ENCODE measurements at places on chromosomes 16 and 17. TPM values are rescaled to one million over a fixed set of nuclear protein-coding genes. Genes with fewer than 3 reads are reported as not detected.

DNA sequence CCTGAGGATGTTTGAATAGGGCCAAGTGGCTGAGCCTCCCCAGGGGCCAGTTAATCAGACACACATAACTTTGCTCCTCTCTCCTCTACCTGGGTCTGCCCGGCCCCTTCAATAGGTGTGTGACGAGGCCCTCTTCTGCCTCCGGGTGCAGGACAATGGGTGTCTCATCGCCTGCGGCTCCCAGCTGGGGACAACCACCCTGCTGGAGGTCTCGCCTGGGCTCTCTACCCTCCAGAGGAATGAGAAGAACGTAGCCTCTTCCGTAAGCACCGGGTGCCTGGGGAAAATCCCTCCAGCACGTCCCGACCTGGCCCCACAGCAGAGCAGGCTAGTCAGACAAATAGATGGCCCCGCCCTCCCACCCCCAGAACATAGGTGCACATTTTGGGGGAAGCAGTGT is 16.1 kb upstream of the KIF19 start:
- H3K27ac ChIP-seq = no peak overlapping the region
- no peak for DNase-seq
- H3K4me3 ChIP-seq = no peak overlapping the region

DNA sequence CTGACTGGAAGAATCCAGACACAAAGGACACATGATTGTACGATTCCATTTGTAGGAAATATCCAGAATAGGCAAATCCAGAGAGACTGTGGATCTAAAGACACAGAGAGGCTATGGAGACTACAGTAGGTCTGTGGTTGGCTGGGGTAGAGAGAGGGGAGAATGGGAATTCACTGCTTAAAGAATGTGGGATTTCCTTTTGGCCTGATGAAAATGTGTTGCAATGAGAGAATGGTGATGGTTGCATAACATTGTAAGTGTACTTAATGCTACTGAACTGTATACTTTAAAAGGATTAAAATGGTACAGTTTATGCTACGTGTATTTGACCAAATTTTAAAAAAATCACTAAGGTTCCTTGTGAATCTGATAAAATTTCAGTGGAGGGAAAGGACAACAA is 62.1 kb downstream of the GPRC5B start:
- H3K36me3 ChIP-seq = no peaks in the 10 kb centered on the region
- H3K27me3 ChIP-seq = no peaks in the 10 kb centered on the region
- no peak overlapping the region for H3K4me3 ChIP-seq

- no peaks in the 10 kb centered on the region for H3K36me3 ChIP-seq
- H3K4me1 ChIP-seq = no peaks in the 10 kb centered on the region
- no peak overlapping the region for H3K27ac ChIP-seq
- H3K4me3 ChIP-seq = no peak overlapping the region
These were observed 17.5 kb downstream of the CACNG4 start for GRCh38 chr17:66981983-66982508.

GRIN2A gene
- 0.11 TPM for total RNA-seq

TAF1C gene
- total RNA-seq = 227 TPM

Measured in upper lobe of left lung (tissue), 6 donors.